ENCODE measurements at places on chromosomes 1 and 21. TPM values are rescaled to one million over a fixed set of nuclear protein-coding genes. Genes with fewer than 3 reads are reported as not detected.

GRCh38 chr1:230807561-230808280, 60.5 kb downstream of the CAPN9 start:
- DNase-seq = no peak

DNA sequence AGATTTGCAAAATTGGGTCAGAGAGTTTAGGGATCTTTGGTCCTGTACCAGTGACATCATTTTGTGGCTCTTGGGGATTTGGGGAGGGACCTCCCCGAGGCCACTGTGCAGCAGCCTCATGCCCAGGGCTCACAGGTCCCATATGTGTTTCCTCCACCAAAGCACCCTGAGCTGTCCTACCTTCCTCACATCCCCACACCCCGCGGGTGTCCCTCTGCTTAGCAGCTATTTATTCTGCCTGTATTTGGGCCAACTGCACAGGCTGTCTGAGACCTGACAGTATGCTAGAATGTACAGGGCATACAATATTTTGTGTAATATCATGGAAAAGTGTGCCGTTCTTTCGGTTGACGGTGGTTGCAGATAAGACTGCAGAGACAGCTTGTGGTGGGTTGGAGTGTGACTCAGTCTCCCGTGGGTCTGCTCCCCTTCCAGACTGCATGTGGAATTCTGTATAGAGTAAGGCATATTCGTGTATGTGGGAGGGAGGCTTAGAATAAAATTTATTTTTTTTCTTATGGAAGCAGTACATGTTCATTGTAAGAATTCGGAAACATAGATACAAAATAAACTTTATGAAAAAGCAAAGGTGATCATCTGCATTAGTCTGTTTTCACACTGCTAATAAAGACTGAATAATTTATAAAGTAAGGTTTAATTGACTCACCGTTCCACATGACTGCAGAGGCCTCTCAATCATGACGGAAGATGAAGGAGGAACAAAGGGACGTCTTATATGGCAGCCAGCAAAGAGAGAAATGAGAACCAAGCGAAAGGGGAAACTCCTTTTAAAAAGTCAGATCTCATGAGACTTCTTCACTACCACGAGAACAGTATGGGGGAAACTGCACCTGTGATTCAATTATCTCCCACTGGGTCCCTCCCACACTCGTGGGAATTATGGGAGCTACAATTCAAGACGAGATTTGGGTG, 84.4 kb downstream of the ADARB1 start:
- no peak for DNase-seq

DNA sequence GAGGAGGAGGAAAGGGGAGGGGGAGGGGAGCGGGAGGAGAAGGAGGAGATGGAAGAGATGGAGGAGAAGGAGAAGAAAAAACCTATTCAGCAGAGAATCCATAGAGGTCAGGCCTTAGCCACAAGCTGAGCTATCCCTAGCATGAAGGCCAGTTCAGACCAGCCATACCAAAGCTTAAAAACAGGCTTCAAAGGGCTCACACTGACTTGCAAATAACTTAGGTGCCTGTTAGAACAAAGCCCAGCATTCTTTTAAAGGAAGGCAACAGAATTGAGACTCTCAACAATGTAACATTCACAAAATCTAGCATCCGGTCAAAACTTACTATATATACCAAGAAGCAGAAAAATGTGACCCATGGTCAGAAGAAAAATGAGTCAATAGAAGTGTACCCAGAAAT, 43.6 kb upstream of the IFFO2 start:
- no peak for DNase-seq

SPATA46 gene
- not detected for total RNA-seq

DNA sequence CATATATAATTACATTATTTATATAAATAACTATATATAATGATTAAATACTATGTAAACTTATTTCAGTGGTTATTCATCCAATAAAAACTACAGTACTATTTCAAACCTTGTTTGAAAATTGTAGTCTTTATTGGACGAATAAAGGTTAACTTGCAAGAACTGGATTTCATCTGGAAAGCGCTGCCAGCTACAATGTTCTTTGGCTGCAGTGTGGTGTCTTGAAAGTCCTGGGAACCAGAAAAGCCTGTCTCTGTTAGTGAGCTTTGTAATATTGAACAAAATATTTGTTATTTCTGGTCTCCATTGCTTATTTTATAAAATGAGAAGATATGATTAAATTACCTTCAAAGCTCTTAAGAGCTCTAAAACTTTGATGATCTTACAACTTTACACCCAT, 763.6 kb downstream of the ADGRL2 start:
- no peak for DNase-seq

GRCh38 chr1:25651036-25651640, 34.5 kb downstream of the MAN1C1 start:
- DNase-seq = no peak

- peak; percentile 10 for DNase-seq
Measured at GRCh38 chr1:91997607-91998195, 32.1 kb upstream of the EPHX4 start.

DNA sequence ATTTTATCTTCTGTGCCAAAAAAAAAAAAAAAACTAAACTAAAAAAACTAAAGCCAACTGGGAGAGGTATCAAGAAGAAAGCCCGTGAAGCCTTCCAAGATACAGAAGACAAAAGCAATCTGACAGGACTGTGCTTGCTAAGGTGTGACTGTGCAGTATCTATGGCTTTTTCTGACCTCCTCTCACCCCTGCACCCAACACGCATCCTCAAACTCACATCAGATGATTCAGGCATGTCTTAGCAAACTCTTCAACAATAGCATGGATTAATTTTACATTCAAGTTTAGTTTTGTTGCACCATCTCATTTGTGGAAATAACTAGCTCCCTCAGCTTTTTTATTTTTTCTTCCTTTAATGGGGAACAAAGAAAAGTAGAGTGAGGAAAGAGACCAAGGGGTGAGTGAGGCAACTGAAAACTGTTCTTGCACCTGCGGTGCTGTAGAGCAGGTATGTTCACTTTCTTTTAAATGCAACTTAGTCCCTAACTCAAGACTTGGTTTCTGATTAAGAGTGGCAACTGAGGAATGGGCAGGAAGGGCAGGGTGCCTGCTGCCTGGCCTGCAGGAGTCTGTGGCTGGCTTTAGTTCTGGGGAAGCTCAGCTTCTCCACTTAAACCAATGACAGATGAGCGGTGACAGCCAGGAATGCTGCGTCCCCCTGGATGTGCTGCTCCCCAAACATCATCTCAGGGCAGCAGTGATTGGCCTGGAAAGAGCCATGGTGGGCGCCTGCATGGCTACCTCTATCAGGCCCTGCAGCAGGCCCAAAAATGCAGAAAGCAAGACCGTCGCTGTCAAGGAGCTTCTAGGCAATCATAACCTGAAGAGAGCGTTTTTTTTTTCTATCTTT, 71.3 kb upstream of the LRRC8B start:
- DNase-seq = no peak

DNA sequence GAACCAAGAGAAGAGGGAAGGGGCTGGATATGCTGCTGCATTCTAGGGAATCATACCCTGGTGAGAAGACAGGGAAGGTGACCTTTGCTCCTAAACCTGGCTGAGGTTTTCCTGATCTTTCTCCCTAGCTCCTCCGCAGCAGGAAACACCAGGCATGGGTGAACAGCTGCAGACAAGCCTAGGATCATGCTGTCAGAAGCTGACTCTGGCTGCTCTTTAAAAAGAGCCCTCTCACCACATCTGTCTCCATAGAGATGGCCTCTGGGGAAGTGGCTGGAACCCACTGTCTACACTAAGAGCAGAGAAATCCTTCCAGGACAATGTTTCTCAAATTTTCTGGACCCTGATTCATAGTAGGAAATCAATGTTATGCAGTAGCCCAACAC, 57.6 kb downstream of the CD34 start:
- DNase-seq = no peak

DNA sequence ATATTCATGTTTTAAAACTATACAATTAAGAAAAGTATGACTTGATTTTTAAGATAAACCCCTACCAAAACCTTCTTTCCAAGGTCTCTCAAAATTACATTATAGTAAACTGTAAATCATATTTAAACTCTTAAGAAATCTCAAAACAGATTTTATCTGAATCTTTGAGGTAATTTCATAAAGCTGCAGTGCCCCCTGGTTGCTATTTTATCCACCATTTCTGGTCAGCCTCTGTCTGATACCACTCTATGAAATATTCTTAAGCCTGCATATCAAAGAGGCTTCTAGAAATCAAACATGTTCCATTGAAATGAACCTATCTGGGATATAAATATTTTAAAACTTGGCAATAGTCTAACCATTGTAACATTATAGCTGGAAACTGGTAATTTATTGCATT, 317.3 kb downstream of the COL11A1 start:
- DNase-seq = no peak

DNA sequence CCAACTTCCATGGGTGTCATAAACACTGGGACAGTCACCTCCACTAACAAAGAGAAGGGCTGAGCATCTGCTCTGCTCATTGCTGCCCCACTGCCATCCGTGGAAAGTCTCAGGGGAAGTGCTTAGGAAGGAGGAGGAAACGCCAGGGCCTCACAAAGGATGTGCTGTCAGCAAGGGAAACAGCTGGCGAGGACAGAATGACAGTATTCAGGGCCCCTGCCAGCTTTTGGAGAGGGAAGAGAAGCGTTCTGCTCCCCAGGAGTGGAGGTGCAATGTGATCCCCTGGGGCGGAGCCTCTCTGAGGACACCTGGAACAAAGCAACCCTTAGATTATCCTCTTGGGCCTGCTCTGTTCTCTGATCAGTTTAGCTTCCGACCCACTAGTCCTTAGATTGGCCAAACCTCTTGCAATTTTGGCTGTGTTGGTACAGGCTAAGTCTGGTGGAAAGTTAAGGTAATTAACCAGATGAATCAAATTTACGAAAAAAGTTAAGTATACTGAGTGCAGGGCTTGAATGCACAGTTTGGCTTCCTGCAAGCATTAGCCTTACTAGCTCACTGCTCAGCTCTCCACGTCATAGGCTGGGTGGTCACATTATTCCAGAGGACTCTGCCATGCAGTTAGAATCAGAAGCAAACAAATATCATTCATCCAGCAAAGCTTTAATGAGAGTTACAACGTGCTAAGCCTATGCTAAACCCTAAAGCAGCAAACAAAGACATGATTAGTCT, 170.2 kb upstream of the NFIA start:
- DNase-seq = no peak

TCP10L gene
- total RNA-seq = 1.1 TPM

DNA sequence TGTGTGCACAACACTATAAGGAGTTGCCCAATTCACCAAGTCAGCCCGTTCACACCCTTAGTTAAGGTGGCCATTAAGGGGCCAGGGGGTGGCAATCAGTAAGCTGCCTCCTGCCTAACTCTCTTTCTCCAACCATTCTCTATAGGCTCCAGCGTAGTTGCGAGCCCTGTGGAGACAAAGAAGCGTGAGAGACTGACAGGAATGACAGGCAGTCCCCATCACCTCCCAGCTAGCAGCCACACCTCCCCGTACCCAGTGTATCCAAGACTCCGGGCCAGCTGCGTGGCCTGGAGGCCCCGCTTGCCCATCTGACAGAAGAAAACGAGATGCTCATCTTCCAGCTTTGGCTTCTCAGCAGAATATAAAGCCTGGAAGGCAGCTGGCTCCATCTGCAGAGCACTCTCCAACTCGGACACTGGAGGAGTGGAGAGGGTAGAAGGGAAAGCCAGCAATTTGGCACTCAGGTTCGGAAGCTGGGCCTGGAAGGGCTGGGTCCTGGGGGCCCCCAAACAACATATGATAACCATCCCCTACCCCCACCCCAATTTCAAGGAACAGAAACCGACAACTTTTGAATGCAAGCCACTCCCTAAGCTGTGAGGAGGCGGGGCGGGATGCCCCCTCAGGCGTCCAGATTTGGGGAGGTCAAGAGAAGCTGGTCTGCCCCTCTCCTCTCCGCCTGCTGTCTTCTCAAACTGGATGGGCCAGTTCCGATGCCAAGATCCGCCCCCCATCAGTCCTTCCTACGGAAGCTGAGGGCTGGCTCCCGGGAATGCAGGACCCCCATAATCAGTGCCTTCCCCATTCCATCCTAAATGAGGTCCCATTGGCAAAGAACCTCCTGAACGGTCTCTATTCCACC, 872 bp downstream of the TSTD1 start:
- no peak for DNase-seq

SLC44A3 gene
- total RNA-seq = 13.1 TPM

Measured in kidney epithelial cell (primary cell).